Endothelial cell (in vitro differentiated cells): ENCODE measurements at places on chromosomes 7 and 10.

- peak; percentile 73 for DNase-seq
Measured at GRCh38 chr7:76260171-76260703, 42.2 kb upstream of the HSPB1 start.

- DNase-seq, result no peak
Measured at GRCh38 chr10:23373156-23373555, 28.6 kb upstream of the C10orf67 start.

- no peak for DNase-seq
Measured at GRCh38 chr7:70571403-70571934, 560.5 kb upstream of the GALNT17 start.

GRCh38 chr7:29915481-29916215 is 74.0 kb downstream of the SCRN1 start:
- DNase-seq, result no peak

- DNase-seq, result no peak
Measured at GRCh38 chr10:43069211-43069515, 7.7 kb upstream of the RET start.

- DNase-seq, result no peak
Measured at GRCh38 chr10:99945263-99945662, 64.5 kb downstream of the DNMBP start.

GRCh38 chr7:115494529-115495147 is 535.9 kb downstream of the TFEC start:
- no peak for DNase-seq

DNA sequence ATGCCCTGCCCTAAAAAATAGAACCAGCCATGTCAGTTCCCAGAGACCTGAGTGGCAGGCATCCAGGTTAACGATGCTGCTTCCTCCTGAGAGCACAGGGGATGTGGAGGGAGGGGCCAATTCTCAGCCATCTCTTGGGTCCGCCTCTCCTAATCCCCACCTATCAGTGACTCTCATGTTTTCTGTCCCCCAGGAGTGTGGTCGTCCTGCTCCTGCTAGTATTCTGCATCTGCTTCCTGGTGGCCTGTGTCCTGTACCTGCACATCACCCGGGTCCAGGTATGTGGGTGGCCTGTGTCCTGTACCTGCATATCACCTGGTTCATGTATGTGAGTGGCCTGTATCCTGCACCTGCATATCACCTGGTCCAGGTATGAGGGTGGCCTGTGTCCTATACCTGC is 105.3 kb downstream of the ADCY1 start:
- DNase-seq, result no peak

DNA sequence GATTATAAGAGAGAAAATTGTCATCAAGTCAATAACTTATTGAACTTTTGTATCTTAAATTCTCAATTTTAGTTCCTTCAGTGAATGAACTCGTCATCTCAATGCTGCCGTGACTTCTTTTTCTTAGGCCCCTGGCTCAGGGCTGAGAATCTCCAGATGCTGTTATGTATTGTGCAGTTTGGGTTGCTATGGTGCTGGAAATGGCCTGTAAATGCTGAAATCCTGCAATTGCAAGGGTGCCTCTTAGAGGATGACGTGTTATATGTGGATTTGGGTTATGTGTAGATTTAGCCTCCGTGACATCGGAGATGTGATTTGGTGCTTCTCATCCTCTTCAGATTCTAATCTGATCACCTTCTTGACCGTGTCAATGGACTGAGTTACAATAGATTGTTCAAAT is 55.7 kb upstream of the ZRANB1 start:
- DNase-seq, result no peak

GRCh38 chr10:114030140-114030539 is 13.5 kb upstream of the ADRB1 start:
- DNase-seq, result no peak

GRCh38 chr7:70570029-70570428 is 561.9 kb upstream of the GALNT17 start:
- no peak for DNase-seq

GRCh38 chr10:111677759-111678158 is 505.8 kb downstream of the GPAM start:
- DNase-seq, result no peak

DNA sequence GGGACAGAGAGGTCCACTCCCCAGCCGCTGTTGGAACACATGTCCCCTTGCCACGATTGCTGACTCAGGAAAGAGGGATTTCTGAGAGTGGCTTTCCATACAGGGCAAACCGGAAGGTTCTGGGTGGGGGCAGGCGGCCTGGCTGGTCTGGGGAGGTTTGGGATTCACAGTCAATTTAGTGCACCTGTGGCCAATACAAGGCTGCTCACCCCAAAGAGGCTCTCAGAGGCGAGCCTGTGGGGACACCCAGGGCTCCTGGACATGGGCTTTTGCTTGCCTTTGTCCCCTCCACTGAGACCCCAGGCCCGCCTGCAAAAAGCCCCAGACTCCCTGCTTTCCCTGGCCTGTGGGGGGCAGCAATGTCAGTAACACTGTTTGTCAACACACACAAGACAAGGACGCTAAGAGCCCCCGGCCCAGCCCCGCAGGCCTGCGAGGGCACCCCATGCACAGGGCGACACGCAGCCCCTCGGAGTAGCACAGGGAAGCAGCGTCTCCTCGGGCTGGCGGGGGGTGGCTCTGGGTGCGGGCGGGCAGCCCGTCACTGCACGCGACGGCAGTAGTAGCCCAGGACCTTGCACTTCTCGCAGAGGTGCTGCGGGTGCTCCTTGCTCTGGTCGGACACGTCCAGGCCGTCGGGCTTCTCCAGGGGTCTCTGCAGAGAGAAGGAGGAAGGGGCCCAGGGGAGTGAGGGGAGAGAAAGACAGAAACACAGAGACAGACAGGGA is 38.7 kb downstream of the PPIF start:
- peak; percentile 46 for DNase-seq

- peak; percentile 33 for DNase-seq
Measured at GRCh38 chr10:71239946-71240795, 27.8 kb downstream of the UNC5B start.

DNA sequence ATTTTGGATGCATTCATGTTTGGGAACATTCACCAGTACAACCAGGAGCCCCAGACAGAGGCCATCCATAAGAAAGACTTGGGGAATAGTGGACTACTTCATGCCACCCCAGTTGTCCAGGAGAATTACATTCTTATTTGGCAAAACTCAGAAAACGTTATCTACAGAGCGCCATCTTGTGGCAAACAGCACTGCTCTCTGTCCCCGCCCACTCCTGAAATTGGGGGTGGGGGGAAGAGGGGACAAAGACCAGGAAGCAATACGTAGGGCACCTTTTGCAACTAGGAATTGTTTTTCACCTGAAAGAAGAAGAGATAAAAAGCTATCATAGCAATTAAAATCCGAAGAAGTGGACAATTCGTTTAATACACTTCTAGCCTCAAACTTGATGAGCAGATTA is 134.6 kb upstream of the MGMT start:
- DNase-seq, result peak; percentile 55
